ENCODE measurements at places on chromosomes 12 and 14. TPM values are rescaled to one million over a fixed set of nuclear protein-coding genes. Genes with fewer than 3 reads are reported as not detected.
A peak's percentile ranks its signal among the peaks of the same experiment; 100 is the strongest.

GRCh38 chr14:89251061-89251460, 166.0 kb downstream of the FOXN3 start:
- DNase-seq: no peak

GRCh38 chr12:69653703-69654102, 43.0 kb upstream of the LRRC10 start:
- DNase-seq: no peak

GRCh38 chr14:32865827-32866376, 72.8 kb upstream of the NPAS3 start:
- DNase-seq: no peak

DNA sequence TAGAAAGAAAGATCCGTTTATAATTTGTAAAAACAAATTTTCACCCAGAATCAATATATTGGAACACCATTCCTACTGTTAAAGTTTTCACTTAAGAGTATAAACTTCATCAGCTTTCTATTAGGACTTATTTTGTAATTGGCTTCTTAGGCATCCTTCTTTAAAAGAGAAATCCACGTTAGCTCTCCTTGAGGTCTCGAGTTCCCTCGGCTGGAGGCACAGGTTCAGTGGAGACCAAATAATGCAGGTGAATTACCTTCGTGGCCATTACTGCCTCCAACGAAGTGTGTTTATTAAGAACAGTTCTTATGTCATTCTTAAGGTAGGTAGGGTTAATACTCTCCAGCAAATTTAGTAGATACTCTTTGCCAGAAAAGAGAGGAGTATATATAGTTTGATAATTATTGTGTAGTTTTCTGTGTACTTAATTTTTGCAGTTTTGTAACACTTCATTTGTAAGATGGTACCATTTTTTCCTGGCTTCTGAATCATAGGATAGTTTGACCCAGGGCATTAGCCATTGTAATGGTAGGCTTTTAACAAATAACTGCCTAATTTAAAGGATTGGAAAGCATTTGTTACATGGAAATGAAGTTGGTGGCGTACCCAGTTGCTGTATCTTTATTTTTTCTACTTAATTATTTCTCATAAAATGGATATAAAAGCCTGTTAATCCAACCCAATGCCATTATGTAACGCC, 2.2 kb downstream of the CALM1 start:
- DNase-seq: no peak

DNA sequence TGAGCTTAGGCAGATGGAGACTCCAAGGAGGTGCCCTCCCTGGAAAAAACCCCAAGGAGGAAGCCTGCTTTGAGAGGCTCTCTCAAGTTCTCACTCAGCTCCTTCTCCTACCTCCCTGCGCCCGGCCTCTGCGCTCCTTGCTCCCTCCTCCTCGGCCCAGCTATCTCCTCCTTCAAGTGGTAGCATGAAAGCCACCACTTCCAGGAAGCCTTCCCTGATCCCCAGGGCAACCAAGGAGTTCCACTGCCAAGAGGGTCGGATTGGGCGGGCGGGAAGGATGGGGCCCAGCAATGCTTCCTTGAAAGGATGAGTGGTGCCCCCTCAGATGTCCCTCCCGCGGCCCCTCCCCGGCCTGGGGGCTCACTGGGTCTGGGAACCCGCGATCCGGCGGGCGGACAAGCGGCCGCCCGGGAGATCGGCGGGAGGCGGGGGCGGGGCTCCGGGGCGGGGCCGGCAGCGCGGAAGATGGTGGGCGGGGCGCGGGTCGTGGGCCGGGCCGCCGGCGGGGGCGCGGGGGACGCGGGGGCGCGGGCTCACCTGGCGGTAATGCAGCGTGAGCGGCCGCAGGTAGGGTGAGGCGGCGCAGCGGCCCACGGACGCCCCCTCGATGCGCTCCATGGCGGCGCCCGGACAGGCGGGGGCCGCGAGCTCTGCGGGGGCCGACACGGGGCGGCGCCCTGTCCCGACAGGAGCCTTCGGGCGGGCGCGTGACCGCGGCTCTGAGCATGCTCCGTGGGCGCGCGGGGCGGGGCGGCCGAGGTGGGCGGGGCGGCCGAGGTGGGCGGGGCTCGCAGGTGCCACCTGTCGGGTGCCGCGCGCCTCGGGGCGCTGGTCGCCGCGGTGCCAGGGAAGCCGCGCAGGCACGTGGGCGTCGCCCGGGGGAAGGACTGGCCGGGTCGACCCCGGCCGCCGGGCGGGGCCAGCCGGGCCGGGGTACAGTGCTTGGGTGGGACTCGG, at the start of gene NUDT14:
TSS of gene NUDT14 (minus strand) at position 721 of the 957 bp plus-strand sequence. CDS start at position 618, 103 bp downstream.
- no peak for DNase-seq

DNA sequence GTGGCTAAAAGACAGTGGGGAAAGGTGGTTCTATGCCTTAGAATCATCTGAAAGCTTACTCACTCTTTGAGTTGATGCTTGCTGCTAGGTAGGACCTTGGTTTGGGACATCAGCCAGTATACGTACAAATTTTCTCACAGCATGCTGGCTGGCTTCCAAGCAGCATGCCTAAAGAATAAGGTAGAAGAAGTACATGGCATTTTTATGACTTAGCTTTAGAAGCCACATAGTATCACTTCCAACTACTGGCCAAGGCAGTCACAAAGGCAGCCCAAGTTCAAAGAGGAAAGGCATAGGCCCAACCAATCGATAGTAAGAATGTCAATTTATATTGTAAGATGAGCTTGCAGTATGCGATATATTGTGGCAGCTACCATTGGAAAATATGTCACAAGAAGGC, 284.2 kb upstream of the CAND1 start:
- DNase-seq: no peak

- no peak for DNase-seq
Measured at GRCh38 chr12:56212361-56212760, 9.4 kb downstream of the RNF41 start.

- DNase-seq: no peak
Measured at GRCh38 chr12:47124451-47124850, 44.7 kb upstream of the AMIGO2 start.

DNA sequence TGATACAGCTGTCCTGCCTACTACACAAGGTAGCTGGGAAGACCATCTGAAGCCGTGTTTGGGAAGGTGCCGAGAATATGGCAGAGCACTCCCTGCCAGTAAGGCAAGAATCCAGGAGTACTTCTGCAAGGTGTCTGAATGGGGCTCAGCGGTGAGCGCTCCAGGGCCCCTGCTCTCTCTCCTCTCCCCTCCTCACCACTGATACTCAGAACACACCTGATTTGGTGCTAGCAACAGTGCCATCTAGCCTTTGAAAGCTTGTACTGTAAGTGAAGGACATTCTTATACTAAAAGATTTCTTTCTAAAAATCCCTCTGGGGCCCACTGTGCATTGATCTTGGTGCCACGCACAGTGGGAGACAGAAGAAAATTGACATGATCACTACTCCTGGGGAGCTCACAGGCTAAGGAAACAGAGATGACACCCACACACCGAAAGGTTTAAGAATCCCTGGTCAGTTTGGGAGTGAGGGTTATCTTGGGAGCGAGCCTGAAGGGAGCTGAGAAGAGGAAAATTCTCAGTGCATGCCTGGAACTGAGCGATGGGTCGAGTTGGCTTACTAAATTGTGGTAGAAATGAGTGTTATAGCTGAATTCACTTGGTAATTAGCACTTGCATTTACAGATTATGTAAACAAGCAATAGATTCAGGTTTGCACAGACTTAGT, 216.9 kb downstream of the NTF3 start:
- DNase-seq: no peak

DNA sequence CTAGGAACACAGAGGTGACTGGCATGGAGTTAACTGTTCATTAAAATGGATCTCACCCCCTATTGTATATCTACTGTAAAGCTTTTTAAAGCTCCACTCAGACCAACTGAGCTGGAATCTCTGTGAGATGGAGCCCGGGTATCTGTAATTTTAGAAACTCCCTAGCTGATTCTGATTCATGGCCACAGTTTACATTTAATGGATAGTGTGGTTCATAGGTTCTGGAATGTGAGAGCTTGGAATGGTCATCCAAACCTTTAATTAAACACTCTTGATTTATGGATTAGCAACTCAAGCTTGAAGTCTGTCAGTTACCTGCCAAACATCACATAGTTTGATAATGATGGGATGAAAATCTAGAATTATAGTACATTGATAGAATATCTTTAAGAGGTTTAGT, 183.8 kb downstream of the SLC25A21 start:
- DNase-seq: no peak

GRCh38 chr12:98838231-98838647, 193.1 kb downstream of the APAF1 start:
- DNase-seq: no peak

- DNase-seq: no peak
Measured at GRCh38 chr12:118033902-118034301, 17.4 kb downstream of the RFC5 start.

GRCh38 chr12:122003651-122004611, 17.8 kb upstream of the BCL7A start:
- DNase-seq: peak; percentile 81

DNA sequence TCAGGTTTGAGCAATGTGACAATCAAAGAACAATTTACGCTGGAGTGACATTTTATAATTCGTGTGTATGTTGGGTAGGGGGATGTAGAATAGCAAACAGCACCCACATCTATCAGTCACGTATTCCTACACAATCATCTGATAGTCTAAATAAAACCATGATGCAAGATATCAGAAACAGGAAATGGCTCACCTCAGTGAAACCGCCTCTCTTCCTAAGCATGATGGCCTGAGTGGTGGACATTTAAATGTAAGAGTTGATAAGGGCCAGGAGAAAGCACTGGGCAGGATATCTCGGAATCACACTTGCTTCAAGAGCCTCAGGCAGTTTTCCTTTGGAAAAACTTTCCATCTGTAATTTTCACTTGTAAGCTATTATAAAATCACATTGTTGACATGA, 128.2 kb downstream of the GRIP1 start:
- DNase-seq: no peak

DNA sequence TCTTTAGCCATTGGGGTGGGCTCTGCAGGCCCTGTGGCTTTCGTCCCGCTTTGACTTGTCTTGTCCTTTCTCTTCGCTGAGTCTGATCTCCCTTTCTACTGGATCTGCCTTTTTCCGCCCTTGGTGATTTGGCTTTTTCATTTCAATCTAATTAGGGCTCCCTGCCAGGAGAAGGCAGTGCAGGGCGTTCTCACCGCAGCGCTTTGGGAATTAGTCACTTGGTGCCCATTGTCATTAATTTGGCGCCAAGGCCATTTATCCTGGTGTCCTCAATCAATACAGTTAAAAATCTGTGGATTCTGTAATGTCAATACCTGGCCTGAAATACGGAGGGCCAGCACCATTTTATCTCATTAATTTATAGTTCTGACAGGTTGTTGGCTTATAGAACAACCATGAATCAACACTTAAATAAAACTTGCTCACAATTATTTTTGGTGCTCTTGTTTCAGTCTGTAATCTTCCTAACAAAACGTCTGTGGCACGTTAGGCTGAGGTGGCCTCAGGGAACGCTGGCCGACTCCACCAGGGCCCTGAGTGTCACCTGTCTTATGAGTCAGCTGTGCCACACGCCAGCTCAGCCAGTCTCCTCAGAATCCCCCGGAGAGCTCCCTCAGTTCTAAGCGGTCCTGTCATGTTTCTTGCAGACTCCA, 115.7 kb downstream of the BEGAIN start:
- no peak for DNase-seq

ANO4 gene
- total RNA-seq: not detected

RAD51AP1 gene
- 0.83 TPM for total RNA-seq

NDUFA12 gene
- 123 TPM for total RNA-seq

GYS2 gene
- total RNA-seq: not detected

OLR1 gene
- not detected for total RNA-seq

VRK1 gene
- total RNA-seq: 14.2 TPM

All from esophagus muscularis mucosa (tissue), 4 donors.